ENCODE measurements at places on chromosomes 16 and 17. TPM values are rescaled to one million over a fixed set of nuclear protein-coding genes. Genes with fewer than 3 reads are reported as not detected.

Gene EMC6
- total RNA-seq: 89.7 TPM

Gene KRT33B
- total RNA-seq: not detected

Gene TMEM114
- total RNA-seq: 0.60 TPM

Gene ABCA8
- total RNA-seq: 0.15 TPM

Gene PROCA1
- total RNA-seq: 31.7 TPM

Gene DHRS7B
- total RNA-seq: 15.6 TPM

Gene MMP2
- total RNA-seq: 61.3 TPM

Gene AHSP
- total RNA-seq: 0.81 TPM

Gene KRTAP4-6
- total RNA-seq: not detected

- no peak for DNase-seq
Observed at GRCh38 chr17:64328036-64328858, 62.4 kb downstream of the PECAM1 start.

DNA sequence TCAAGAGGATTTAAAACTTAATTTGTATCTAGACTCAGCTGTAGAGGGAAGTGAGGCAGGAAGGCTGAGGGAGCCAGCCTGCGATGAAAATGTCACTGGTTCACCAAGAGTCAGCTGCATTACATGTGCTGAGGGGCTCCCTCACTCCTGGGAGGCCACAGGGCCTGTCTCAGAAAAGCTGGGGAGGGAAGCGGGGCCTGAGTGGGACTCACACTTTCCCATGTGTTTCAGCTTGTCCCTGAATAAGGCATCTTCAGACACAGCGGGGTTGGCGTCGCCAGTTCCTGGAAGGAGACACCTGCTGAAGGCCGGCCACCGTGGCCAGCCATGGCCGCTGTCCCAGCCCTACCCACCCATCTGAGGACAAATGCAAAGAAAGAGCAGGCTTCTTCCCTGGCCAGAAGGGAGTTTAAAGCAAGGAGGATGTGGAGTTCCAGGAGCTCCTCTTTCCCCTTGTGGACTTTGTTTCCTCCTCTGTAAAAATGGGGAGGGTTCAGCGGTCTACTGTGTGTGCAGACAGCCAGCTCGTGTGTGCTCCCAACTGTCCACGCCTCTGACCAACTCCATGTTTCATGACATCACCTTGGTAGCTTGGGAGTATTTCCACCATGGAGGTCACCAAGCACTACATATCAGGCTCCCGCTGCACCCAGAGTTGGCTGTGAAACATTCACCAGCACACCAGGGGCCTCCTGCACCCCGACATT is 19.2 kb upstream of the MRPS23 start:
- DNase-seq: no peak

DNA sequence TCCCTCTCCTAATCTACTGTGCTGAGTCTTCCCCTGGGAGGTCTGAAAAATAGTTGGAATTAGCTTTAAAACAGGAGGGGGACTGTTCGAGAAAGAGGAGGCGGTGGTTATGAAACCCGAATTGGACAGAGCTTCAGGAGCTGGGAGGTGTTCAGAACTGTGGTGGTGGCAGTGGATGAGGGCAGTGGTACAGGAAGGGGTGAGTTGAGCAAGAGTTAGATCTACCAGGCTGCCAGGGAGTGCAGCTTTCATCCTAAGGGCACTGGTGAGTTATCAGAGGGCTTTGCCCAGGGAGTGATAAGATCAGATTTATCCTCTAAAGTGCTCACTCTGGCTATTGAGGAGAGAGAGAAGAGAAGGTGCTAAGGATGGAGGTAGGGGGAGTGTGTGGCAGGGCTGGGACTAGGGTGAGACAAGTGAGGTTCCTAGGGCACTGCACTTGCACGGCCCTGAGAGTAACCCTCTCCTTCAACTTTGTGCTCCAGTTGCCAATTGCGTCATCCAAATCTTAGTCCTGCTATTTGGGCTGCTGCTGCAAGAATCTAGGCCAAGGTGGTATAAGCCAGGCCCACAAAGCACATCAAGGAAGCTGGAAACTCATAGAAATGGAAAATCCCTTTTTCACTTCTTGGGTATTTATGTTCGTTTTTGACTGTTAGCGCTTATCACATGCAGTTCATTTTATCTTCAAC is 540.3 kb downstream of the XYLT1 start:
- DNase-seq: no peak

DNA sequence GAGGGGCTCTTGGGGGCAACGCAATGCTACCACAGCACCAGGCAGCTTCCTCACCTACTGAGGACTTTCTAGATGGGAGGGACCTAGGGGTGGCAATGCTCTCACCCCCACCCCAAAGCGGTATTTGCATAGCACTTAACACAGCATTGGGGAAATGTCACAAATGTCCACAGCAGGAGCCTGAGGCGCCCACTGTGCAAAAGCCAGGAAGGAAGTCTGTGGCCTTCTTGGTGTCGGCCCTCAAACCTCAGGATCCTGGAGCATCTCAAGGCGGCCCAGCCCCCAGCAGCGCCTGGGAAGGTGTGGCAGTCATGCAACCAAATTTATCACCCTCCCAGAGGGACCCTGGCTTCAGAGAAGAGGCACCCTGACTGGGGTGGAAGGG is 45.3 kb downstream of the WNT3 start:
- peak; percentile 17 for DNase-seq

DNA sequence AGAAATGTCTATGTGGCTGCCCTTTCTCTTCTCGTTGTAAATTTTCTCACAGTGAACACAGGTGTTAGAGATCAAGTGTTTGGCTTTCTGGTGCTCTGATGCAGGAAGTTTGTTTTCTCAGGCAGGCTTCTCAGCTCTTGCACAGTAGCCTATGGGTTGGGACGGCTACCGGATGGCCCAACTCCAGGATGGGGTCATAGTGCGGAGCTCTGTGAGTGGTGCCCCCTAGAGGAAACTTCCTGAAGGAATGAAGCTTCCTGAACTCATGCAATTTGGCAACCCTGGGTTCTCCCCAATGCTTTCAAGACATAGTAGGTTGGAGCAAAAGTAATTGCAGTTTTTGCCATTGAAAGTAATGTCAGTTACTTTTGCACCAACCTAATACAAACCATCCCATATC is 407.5 kb upstream of the HSBP1 start:
- DNase-seq: peak; percentile 66

- no peak for DNase-seq
Observed at GRCh38 chr16:1113489-1113888, 17.4 kb upstream of the C1QTNF8 start.

DNA sequence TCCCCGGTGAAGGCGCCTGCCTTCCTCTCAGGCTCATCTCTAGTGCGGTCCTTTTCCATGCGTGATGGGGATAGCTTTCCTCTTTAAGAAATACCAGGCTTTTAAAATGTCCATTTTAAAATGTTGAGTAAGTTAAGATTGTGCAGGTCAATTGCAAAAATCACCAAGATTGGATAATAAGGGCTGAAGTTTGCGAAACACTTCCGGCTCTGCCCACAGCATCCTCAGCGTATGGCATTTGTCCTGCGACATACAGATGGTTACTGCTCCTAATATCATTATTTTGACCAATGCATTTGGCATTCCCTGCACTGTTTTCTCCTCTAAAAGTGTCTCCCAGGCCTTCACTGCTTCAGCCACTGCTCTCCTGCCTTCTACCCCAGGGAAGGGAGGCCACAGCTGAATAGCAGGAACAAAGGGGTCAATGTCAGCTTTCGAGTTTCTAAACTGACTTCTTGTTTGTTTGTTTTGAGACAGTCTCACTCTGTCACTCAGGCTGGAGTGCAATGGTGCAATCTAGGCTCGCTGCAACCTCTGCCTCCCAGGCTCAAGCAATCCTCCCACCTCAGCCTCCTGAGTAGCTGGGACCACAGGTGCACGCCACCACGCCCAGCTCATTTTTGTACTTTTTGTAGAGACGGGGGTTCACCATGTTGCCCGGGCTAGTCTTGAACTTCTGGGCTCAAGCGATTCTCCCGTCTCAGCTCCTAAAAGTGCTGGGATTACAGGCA is 91.9 kb downstream of the CRISPLD2 start:
- DNase-seq: no peak

- no peak for DNase-seq
Observed at GRCh38 chr16:68332411-68333121, 21.7 kb downstream of the PRMT7 start.

GRCh38 chr17:50952889-50953288 is 86.7 kb upstream of the TOB1 start:
- no peak for DNase-seq

DNA sequence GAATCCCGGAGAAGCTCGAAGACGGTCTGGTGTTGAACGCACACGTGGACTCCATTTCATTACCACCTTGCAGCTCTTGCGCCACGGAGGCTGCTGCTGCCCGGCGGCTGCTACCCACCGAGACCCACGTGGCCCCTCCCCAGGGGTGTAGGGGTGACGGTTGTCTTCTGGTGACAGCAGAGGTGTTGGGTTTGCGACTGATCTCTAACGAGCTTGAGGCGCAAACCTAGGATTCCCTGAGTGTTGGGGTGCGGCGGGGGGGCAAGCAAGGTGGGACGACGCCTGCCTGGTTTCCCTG is 1.7 kb upstream of the CBX4 start:
- no peak for DNase-seq

GRCh38 chr17:63221939-63222338 is 224.2 kb downstream of the CYB561 start:
- no peak for DNase-seq

- peak; percentile 76 for DNase-seq
Observed at GRCh38 chr16:77212741-77213541, 13.7 kb downstream of the SYCE1L start.

DNA sequence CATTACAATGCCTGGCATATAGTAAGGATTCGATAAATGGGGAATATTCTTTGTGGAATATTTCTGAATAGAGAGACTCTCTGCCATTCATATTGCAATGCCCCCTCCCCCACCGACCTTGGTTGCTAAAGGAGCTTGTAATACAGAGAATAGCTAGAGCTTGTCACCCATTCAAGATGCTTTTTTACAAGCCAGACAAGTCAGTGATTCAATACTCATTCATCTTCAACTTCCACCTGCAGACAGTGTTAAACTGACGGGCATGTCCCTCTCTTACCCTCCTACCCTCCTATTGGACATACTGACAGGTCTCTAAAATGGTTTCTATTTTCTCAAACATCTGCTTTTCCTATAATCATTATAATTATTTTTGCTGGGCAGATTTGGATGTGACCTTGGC is 257.4 kb downstream of the KCNJ2 start:
- no peak for DNase-seq

DNA sequence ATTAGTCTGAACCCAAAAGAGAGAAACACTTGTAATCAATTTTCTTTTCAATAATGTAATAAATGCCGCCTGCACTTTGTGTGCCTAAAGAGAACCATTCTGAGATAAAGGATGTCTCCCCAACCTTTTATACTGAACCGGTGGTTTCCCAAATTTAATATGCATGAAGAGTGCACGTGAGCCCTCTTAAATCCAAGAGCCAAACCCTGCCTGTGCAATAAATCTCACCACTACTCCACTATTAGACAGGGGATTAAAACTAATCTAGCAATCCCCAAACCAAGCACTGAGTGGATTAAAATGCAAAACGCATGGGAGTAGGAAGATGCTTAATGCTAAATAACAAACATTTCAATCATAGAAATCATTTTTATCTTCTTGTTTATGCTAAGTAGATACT is 351.0 kb upstream of the PSMD7 start:
- DNase-seq: no peak

DNA sequence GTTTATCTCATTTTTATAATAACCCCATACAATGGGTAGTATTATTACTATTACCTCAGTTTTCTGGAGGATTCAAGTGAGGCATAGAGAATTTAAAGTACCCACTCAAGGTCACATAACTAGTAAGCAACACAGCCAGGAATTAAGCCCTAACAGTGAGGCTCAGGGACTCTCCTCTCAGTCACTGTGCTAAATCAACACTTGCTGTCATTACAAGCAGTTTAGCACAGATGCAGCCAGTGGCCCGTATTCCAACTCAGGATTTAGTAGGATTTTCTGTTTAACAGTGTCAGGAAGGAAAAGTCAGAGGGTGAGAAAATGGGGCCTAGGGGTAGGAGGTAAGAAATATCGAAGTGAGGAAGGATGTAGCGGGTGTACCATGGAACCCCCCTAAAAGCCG is 536.9 kb downstream of the TMEM114 start:
- no peak for DNase-seq

DNA sequence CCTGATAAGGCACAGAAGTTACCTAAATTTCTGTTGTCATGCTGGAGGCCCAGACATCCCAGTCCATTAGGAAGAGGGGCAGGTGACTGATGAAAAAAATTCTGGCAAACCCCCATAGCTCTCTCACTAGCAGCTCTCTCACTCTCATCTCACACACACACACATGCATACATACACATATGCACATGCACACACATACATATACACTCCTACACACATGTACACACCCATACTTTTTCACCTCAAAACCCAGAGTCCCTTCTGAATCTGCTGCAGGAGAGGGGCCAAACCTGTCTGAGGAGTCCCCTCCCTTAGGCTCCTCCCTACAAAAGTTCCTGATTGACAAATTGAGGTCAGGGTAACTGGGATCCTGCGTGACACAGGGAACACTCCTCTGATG is 22.6 kb upstream of the SDR42E2 start:
- no peak for DNase-seq

DNA sequence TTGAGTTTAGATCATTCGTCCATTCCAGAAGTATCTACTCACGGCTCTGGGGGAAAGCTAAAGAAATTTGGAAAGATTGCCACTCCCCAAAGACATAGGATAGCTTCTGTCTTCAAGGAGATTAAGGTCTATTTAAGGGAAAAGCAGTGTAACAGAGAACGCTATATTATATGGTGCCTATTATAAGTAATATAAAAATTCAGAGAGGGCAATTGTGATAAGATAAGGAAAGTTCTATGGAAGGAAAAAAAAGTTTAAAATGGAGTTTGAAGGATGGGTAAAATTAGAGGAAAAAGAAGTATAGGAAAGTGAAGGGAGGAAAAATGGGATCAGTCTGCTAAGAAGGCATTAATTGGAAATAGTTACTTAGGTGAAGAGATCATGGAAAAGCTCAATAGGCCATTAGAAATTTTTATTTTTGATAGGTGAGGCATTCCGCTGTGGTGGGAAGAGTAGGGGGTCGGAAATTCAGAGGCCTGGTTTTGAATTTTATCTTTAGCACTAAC is 690 bp upstream of the CDC27 start:
- DNase-seq: no peak

DNA sequence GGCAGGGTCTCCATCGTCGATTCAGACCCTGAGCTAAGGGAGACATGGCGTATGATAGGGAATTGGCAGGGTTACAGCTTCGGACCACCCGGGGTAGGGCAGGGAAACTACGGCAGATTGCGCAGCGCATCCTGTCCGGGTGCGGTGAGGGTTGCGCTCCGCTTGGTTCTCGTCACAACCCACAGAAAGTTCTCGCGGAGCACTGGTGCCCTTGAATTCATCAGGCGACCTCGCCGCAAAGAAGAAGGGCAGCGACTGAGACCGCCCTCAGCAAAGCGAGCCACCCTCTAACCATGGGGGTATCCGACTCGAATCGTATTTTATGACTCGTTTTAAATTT is 1.2 kb downstream of the HS3ST3B1 start:
- DNase-seq: no peak

Measured in WTC11 (cell line).